Stimulated activated naive CD4-positive, alpha-beta T cell (primary cell): ENCODE measurements at places on chromosomes 11 and 22.

DNA sequence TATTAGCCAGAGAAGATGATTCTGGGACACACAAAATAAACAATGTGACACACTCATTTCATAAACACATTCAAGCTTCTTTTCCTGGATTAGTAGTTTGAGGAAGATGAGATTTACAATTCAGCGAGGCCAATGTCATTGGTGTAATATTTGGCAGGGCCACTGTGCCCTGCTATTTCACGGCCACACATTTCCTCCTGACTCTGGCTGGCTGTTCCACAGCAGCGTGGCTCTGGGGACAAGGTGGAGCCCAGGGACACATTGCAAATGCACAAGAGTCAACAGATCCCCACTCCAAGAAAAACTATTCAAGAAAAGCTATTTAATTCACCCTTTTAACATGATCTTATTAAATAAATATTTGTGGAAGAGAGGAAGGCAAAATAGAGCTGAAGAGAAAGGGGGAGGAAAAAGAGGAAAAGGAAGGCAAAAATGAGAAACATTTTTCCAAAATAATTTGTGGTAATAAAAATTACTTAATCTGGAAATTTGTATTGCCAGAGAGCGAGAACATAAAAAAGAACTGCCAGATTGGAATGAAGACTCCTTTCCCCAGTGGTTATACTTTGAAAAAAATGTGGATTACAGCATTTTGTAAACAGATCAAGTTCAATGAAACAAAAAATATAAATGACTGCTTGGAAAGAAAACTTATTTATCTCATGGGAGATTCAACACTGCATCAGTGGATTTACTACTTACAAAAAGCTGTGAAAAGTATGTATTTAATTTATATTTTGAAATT lies 27.1 kb downstream of the NXPE2 start:
- DNase-seq: no peak

DNA sequence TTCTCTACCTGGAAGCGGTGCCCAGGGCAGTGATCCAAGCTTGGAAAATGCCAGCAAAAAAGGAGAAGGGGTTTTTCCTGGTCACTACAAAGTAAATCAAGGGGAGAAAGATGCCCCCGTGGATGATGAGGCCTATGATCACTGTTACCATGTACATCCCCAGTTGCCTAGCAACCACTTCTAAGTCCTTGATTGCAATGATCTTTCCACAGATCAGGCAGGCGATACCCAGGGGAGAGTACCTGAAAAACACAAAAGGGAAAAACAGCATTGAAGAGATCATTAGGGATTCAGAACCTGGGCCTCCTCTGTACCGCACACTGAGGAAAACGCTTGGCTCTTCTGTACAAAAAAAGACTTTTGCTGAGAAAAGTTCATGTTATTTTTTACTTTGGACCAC lies 127.1 kb downstream of the SLC1A2 start:
- no peak for DNase-seq

GRCh38 chr11:122804161-122804560 lies 34.1 kb upstream of the CRTAM start:
- no peak for DNase-seq

GRCh38 chr11:67632175-67632981 lies 2.6 kb upstream of the NUDT8 start:
- no peak for DNase-seq

GRCh38 chr22:28398981-28399380 lies 280.7 kb downstream of the TTC28 start:
- DNase-seq: no peak

DNA sequence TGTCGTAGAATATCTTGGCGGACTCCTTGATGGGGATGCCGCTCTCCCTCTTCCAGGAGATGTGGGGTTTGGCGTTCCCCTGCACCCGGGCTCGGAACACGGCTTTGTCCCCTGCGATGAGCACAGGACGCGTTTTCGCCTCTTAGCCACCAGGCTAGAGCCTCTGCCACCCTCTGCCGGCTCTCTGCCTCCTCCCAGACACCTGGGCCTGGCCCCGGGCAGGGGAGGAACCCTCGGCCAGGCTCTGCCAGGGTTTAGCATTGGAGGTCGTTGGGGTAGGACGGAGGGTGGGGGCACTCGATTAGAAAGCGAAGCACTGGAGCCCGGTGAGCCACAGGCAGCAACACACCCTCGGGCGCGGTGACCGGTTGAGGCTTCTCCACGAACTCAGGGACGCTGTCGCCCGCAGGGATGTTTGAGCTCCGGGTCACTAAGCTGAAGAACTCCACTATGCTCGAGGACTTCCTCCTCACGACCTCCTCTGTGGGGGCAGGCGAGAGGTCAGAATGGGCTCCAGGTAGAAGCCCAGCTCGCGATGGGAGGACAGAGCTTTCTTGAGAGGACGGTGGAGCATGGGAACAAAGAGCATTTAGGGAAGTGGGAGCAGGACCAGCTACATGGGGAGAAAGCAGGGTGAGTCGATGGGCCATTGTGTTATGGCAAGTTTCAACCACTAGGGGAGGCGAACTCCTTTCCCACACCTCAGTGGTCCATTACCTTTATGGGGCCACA lies 4.3 kb downstream of the IGSF22 start:
- DNase-seq: no peak

GRCh38 chr22:37126383-37126782 lies 16.9 kb upstream of the TMPRSS6 start:
- no peak for DNase-seq

DNA sequence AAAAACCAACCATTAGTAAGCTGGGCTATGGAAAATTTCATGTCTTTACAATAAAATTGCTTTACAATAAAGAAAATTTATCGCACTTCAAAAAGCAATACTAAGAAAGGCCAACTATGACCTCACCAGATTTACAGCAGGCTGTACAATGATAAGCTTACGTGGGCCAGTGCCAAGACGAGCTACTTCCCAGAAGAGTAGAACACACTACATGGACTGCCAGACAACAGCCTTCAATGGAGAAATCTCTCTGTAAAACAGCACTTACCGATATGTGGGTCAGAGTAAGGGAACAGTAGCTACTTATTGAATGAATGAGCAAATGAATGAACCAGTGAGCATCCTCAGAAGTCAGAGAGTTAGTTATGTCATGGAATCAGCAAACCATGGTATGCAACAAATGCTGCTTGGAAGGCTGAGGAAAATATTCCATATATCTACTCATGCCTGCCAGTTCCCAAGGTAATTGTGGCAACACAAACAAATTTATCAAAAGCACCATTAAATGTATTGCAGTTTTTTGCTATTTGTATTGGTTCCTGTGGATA lies 74.4 kb downstream of the SLC36A4 start:
- no peak for DNase-seq

GRCh38 chr22:44406341-44407170 lies 91.5 kb downstream of the RTL6 start:
- DNase-seq: no peak

GRCh38 chr11:67429038-67429668 lies 859 bp downstream of the RPS6KB2 start:
- DNase-seq: no peak
